ENCODE measurements at places on chromosomes 2 and 18.

DNA sequence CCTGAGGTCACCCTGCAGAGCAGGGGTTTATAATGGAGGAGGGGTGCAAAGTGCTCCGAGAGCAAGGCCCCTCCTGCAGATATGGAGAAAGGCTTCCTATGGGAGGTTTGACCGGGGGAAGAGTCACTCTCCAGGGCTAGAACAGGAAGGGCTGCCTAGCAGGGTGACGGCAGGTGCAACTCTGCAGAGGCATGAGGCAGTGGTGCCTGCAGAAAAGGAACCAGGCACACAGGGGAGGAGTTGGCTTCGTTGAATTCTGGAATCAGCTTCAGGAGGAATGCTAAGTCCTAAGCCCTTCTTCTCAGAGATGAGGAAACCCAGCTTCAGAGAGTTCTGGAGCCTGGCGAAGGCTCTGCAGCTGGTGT is 17.5 kb upstream of the HPCAL1 start:
- DNase-seq = no peak

DNA sequence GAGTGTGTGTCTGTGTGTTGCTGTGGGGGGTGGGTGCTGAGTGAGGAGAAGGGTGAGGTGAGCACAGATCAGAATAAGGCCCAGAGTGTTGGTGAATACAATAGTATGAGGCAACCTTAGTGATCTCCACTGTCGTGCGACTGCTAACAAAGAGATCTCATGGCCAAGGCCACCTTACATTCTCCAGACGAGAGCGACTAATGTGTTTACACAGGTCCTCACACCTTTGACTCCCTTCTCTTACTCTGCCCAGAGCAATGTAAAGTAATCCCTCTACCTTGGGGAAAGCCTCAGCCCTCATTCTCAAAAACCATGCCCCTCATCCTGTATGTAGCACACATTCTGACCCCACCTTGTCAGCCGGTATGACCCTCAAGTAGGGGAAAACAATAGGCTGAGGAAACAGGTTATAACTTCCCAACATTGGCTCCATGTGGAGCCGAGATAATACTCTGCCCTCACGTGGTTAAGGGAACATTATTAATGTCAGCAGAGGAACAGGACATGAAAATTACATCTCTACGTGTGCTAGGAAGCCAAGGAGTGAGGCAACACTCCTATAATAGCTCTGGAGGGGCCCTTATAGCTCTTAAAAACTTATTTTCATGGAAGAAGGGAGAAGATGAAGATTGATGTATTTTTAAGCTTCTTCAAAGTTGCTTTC is 323.0 kb upstream of the NT5C1B start:
- no peak for DNase-seq

GRCh38 chr2:15633043-15633970 is 41.6 kb downstream of the DDX1 start:
- DNase-seq = no peak

- DNase-seq = no peak
These were observed 46.0 kb downstream of the BOLA3 start for GRCh38 chr2:74101574-74102300.

- DNase-seq = no peak
These were observed 18.4 kb upstream of the PRLH start for GRCh38 chr2:237547841-237548416.

DNA sequence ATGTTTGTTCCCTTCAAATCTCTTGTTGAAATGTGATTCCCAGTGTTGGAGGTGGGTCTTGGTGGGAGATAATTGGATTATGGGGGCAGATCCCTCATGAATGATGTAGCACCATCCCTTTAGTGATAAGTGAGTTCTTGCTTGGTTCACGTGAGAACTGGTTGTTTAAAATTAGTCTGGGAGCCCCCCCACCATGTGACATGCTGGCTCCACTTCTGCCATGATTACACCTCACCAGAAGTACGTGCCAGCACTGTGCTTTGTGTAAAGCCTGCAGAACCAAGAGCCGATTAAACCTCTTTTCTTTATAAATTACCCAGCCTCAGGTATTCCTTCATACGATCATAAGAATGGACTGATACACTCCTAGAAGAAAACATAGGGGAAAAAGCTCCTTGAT is 10.1 kb downstream of the ABI2 start:
- DNase-seq = no peak

GRCh38 chr2:10764896-10765295 is 43.5 kb downstream of the ATP6V1C2 start:
- no peak for DNase-seq
